H1 (cell line): ENCODE measurements at places on chromosomes 6 and 20. TPM values are rescaled to one million over a fixed set of nuclear protein-coding genes. Genes with fewer than 3 reads are reported as not detected.

DNA sequence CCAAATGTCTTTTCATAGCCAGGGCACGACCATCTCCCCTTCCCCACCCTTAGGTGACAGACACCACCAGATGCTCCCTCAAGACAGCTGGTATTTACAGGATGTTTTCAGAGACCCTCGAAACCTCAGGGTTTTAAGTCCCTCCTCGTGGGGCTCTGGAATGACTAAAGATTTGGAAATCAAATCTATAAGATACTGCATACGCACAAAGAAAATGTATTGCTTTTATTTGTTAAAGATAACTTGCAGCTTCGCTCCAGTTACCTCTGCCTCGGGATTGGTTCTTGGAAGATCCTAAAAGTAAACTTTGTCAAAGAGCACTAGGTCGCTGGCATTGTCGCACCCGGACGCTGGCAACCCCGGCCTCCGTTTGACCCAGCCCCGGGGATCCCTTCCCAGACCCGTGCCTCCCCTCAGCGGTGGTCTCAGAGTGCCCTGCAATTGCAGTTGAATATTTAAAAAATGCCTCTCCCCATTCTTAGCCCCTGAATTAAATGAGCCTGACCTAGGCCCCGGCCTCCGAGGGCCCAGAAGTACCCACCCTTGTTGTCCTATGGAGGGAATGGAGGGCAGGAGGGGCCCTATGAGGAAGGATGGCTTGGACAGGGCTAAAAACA is 7.1 kb downstream of the PAX1 start:
- no peak for DNase-seq

DNA sequence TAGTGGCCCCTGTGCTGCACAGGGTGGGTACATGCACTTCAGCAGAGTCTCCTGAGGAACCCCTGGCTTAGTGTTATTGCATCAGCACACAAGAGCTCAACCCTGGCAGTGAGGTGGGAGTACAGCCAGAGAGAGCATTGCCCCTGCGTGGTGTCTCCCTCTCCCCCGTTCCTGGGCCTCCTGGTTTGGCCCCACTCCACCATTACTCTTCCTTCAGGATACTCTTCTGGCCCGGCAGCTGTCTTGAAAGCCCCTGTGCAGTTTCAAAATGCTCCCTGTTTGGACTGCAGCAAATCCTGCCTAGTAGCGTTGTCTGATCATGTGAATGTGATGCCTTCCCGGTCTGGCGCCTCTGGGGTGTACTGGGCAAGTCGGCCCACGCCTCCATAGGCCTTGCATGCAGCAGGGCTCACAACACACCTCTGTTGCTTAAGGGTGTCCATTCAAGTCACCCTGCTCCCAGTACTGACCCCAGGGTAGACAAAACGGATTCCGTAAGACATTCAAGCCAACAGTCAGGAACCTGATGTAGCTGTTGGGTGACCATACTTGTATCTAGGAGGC is 32.1 kb downstream of the TXNDC5 start:
- no peak for DNase-seq

The PERP gene
- 26.7 and 26.8 TPM in 2 replicates for total RNA-seq

The GATA5 gene
- total RNA-seq = 0.11 and 0.15 TPM in 2 replicates
